ENCODE measurements at places on chromosomes 7 and 10.

- DNase-seq: no peak
Observed at GRCh38 chr7:105647591-105647990, 66.3 kb upstream of the EFCAB10 start.

GRCh38 chr7:49878627-49879026 lies 105.2 kb downstream of the VWC2 start:
- DNase-seq: no peak

DNA sequence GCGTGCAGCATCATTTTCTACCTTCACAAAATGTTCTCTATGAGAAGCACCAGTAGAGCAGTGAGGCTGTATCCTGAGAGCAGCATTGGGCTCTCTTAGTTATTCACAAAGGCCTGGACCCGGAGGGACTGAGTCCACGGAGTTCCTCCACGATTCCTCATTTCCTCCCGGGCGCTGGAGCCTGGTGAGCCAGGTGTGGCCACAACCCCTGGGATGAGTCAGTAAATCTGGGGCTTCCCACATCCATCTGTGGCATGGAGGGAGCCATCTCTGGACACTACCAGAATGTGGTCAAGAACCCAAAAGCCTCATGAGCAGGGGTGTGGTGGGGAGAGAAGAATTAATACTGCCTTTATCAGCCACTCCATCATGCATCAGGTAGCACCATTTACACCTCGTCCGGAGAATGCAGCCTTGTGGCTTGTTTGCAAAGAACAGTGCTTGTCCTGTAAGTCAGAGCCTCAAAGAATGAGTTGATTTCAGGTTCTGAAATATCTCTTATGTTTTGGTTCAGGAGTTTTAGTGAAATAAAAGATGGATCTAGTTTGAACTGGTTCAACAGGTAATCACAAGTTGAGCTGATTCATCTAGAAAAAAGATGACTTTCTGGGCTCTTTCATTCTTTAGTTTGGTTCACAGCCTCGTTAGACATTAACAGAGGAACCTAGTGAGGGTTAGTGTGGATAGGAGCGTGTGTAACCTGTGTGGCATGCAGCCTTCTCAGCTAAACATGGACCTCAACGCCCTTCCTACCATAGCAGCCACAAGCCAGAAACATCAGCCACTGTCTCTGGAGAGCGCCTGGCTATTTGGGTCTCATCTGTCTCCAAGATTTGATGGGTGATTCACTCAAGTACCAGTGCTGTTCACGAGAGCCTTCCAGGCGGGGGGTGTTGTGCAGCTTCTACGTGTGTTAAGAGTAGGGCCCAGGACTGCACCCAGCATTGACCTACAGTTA lies 95.2 kb downstream of the WDR37 start:
- DNase-seq: no peak

DNA sequence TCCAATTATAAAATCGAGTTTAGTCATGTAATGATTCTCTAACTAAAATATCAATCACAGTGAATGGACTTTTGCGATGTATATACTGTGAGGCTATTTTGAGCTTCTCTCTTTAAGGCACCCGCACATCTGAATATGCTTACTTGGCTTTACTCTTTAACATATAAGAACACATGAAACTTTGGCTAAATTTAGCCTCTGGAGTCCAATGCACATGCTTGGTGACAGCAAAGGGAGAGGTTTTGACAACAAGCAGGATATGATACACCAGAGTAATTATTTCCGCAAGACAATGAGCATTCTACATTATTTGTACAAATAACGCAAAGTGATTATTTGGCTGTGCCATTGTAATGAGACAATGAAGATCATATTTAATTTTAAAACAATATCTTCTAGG lies 72.4 kb downstream of the ARID5B start:
- DNase-seq: no peak

GRCh38 chr7:157404845-157405481 lies 68.2 kb downstream of the DNAJB6 start:
- DNase-seq: no peak

- DNase-seq: no peak
Observed at GRCh38 chr10:119006451-119007210, 22.9 kb upstream of the NANOS1 start.

DNA sequence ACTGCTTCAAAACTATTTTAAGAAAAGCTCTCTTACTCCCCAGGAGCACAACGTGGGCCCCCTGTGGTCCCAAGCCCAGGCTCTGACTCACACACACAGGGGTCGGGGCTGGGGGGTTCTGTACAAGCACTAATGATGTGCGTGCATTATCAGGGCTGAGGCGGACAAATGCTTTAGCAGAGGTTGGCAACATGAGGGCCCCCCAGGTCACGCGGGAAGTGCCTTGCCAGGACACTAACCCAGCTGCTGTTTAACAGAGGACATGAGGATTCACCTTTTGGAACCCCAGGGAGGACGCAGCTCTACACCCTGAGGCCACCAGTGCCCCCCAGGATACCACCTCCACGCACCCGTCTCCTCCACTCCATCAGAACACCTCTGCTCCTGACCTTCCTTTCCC lies 342.8 kb downstream of the DNAJB6 start:
- DNase-seq: no peak

- no peak for DNase-seq
Observed at GRCh38 chr10:9613338-9614075, 1404.2 kb upstream of the CELF2 start.

DNA sequence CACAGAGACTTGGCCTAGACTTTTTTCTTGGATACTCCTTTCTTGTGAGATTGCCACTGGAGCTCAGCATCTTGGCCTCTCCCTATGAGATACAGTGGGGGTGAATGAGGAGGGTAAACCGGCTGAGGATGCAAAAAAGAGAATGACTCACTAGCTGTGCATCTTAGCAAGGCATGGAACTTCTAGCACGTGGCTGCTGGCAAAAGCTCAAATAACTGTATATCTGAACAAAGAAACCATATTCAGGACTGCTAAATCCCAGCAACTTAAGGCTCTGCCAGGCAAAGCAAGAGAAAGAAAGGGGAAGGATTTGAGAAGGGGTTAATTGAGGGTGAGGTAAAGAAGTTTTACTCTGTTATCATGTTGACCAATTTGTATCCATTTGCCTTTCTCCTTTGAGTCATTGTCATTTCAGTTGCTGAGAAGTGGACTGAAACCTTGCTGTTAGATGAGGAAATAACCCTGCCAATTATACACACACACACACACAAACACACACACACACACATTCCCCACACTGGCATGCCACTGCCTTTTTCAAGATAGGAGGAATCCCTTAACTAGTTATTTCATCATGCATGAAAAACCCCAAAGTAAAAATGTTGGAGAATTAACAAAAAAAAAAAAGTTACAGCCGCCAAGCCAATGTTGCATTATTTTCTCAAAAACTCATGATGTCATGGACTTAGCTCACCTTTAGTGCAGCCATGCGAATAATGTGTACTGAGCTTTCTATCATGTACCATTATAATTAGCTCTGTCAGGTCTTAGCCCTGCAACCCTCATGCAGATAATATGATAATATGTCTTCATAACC lies 997.3 kb downstream of the LRMDA start:
- DNase-seq: no peak

DNA sequence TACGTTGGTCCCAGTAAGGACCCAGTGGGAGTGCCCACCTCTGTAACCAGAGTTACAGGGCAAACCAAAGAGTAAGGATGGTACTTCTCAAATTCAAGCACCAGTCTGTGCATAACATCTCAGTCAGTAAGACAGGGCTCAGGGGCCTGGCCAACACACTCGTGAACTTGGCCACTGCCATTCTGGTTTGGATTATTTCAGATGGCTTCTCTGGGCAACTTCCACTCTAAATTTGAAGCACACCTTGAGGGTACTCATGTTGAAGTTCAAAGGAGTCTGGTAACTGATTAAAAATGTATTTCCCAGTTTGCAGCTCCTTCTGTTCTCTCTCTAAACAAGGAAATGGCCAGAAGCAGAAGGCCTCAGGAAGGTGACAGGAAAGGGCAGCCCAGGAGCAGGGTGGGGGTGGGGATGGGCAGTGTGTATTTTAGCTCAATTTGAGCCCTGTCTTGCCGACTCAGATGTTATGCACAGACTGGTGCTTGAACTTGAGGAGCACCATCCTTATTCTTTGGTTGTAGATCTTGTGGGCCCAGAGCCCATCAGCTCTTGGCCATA lies 107.3 kb upstream of the GLI3 start:
- DNase-seq: no peak

DNA sequence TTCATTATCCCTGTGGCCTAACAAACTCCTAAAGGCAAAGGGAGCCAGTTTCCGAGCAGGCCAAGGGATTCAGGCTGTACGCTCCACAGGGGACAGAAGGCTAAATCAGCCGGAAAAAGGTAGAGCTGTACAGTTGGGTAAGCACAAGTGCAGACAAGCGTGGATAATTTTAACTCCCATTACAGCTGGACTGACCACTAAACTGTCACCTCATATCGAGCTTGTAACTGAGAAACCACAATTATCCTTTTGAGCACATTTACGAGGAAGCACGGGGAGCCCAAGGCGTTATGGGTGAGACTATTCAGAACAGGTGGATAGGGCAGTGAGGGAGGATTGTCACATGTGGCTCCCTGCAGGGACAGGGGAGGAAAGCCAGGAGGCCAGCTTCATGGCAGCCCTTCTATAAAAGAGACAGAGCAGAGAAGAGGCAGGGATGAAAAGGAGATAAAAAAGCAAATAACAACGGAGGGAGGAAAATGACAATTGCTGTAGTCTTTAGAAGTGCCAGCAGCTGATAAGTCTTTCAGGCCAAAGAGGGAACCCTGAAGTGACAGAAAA lies 288.0 kb downstream of the FGFR2 start:
- DNase-seq: no peak

DNA sequence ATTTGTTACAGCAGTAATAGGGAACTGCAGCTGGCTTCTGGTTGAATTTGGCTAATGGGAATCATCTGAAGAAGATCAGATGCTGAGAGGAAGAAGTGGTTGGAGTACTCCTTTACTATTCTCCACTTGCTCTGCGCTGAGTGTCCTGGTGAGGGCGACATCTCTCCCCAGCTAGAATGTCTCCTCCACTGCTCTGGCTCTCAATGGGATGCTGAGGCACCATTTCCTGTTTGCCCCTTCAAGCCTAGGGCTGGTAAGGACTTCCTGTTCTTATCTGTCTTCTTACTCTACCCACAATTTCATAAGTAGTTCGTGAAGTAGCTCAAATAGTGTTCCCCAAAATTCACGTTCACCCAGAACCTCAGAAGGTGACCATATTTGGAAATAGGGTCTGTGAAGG lies 43.2 kb upstream of the TES start:
- DNase-seq: no peak

DNA sequence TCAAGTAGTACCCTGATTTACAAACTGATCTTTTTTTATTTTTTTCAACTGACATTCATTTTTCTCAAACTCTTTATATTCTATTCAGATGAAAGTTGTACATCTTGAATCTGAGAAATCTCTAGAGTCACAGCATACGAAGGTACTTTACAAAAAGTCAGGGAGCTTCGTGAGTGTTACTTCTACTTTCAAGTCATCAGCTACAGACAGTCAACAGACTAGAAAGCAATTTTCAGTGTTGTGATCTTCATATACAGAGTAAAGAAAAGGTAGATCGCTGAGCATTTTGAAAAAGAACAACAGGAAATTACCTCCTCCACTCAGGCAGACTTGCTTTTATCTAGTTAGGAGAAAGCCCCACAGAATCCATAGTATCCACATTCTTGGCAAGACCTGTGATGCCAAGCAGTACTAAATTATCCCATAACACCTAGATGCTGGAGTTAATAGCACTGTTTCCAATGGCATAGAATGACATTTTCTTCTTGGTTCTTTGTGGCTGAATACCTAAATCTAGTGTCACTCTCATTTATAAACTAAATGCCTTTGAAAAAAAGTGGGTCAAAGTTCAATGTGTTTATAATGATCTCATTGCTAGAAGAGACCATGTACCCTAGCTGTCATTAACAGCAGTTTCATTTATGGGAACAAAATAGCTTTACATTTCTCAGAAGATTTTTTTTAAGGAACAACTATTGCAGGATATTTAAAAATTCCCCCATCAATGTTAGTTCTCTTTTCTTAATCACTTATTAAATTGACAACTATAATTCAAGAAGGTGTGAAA lies 12.0 kb upstream of the ZNF800 start:
- no peak for DNase-seq

DNA sequence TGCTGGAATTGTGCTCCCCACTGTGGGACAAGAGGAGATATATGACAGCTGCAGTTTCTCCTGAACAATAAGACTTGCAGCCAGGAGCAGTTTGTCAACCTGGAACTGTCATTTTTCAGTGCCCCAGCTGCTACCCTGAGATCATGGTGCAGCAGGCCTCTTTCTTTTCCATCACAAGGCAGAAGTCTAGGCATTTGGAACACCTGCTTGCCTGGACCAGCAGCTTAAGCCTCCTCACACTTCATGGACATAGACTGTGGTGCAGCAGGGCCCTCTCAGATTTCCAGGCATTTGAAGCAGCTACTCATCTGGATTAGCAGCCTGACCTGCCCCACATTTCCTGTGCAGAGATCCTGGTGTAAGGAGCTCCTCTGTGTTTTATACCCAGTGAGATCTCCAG lies 450.7 kb upstream of the TEX47 start:
- no peak for DNase-seq

- DNase-seq: peak; percentile 39
Observed at GRCh38 chr7:42876182-42877068, 35.4 kb downstream of the C7orf25 start.

- no peak for DNase-seq
Observed at GRCh38 chr7:155210356-155210755, 87.3 kb upstream of the INSIG1 start.

- no peak for DNase-seq
Observed at GRCh38 chr7:112262855-112263487, 56.5 kb downstream of the ZNF277 start.

- no peak for DNase-seq
Observed at GRCh38 chr10:50210876-50211275, 40.4 kb downstream of the ASAH2 start.

- no peak for DNase-seq
Observed at GRCh38 chr7:111528331-111528730, 34.0 kb downstream of the IMMP2L start.

GRCh38 chr7:77223261-77223660 lies 23.6 kb upstream of the FGL2 start:
- no peak for DNase-seq

GRCh38 chr7:13320333-13320732 lies 632.9 kb downstream of the ARL4A start:
- DNase-seq: no peak

DNA sequence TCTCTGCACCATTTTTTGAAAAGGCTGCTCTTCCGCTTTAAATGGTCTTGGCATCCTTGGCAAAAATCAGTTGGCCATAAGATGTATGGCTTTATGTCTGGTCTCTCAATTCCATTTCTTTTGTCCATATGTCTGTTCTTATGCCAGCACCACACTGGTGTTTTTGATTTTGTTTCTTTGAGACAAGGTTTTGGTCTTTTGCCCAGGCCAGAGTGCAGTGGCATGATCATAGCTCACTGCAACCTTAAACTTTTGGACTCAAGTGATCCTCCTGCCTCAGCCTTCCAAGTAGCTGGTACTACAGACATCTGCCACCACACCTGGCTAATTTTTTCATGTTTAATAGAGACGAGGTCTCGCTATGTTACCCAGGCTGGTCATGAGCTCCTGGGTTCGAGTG lies 48.5 kb downstream of the ANLN start:
- DNase-seq: no peak

GRCh38 chr10:14555807-14556206 lies 218.9 kb downstream of the FAM107B start:
- DNase-seq: no peak

GRCh38 chr7:7750571-7751242 lies 32.3 kb upstream of the RPA3 start:
- no peak for DNase-seq
